ENCODE measurements at places on chromosomes 3 and 15.

GRCh38 chr15:36888011-36888992 lies 212.0 kb downstream of the MEIS2 start:
- no peak for DNase-seq

DNA sequence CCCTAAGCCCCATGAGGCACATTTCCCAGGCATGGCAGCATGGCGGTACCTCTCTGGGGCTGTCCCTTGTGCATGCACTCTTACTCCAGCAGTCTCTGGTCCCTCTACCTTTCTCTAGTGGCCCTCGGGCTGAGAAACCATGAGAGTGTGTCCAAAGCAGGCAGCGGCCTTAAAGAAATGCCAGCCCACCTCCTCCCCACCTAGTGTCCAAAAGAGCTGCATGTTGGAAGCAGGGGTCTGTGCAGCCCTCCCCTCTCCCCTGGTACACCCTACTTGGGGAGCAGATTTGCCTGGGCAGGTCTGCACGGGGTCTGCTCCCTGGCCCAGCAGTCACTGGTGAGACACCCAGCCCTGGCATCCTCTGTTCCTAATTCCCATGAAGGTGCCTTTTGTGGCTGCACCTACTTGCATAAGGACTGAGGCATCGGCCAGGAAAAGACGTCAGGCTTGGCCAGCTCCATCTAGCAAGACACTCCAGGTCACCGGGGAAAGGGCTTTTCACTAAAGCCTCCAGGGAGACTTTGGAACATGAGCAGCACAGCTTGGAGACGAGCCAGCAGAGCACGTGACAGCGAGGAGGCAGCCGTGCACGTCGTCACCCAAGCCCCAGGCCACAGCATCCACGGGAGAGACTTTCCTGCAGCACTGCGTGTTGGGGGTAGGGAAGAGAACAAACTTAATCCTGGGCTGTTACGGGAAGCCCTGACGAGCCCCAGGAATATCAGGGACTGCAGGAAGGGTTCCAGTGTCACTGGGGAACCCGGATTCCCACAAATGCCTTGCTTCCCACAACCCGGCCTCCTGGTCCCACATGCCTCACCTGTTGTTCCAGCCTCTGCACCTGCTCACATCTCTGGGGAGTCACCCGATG lies 38.8 kb downstream of the TM2D3 start:
- DNase-seq: no peak

DNA sequence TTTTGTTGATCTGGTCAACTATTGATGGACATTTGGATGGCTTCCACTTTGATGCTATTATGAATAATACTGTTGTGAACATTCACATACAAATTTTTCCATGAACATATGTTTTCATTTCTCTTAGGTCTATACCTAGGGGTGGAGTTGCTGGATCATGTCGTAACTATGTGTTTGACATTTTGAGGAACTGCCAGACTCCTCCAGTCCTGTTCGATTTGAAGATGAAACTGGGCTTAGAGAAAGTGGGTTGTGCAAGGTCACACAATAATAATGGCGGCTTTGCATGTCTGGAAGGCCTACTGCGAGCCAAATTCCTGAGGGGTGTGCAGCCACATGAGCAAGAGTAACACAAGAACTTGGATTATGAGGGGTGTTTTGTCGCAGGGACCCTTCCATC lies 2.6 kb downstream of the TSEN2 start:
- no peak for DNase-seq

GRCh38 chr3:63092515-63092914 lies 185.6 kb upstream of the SYNPR start:
- DNase-seq: no peak

DNA sequence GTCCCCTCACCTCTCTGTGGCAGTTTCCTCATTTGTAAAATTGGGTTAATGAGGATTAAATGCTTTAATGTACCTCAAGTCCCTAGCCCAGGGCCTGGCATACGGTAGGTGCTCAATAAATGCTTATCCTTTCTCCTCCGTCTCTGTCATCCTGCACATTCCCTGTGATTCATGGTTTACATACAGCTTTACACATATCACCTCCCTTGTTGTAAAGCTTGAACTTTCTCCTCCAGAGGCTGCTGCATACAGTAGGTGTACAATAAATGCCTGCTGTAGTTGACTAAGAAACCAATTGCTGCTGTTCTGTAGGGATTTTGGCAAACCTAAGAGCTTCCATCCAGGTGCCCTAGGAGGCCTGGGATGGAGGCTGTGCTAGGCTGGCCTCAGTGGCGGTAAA lies 1.5 kb upstream of the CSPG4 start:
- no peak for DNase-seq

DNA sequence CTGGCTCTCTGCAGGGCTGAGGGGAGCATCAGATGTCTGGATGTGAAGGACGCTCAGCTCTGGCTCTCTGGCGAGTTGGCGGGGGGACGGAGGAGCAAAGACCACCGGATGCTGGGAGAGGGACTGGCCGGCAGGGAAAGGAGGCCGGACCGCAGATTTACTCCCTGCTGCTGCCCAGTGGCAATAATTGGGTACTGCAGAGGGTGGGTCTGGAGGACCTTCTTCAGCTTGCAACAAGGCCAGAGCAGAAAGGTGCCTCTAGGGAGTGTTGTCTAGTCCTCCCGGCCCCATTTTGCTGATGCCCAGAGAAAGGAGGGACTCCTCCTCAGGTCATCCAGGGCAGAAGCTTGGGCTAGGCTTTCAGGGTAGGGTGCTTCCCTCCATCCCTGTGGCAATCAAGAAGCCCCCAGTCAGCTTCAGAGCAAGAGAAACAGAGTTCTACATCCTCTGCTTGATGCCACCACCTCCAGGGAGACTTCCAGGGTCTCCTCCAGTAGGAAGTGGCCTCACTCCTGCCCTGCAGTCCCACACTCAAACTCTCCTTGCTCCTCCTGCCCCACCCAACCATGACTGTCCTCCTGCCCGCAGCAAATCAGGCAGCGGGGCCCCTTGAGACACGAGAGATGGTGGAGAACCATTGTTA lies 20.3 kb upstream of the CSPG4 start:
- no peak for DNase-seq

DNA sequence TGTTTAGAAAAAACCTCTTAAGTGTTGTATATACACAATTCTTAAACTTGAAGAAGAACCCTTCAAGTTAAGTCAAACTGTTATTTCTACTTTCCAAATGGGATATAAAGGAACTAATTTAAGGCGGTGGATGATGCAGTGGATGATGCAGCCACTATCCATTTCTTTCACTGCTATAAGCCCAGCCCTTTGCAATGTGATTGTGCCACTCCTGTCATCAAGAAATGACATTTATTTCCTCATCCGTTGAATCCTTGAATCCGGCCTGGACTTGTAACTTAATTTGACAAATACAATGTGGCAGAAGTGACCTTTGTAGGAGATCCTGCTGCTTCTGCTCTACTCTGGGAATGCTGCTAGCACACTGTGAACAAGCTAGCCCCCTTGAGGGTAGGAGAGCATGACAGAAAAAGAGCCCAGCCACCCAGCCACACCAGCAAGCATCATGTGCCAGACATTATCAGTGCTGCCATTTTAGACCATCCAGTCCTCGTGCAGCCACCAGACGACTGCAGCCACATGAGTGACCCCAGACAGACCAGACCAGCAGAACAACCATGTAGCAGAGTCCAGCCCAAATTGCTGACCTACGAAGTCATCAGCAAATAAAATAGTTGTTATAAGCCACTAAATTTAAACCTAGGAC lies 47.4 kb downstream of the UACA start:
- DNase-seq: no peak

DNA sequence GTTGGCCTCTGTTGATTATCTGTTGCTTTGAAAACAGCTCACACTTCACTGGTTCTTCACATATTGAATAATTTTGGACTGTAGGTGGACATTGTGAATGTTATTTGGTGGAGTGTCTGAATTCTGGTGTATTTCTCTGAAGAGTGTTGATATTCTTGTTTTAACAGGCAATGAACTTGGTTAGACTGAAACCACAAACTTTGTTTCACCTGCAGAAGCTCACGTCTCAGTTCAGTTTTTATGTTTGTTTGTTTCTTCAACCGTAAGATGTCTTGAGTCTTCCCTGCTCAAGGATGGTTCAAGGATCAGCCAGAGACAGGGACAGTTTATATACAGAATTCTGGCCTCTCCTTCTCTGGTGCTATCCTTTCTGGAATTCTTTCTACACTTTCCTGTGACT lies 43.6 kb downstream of the C3orf20 start:
- DNase-seq: no peak

DNA sequence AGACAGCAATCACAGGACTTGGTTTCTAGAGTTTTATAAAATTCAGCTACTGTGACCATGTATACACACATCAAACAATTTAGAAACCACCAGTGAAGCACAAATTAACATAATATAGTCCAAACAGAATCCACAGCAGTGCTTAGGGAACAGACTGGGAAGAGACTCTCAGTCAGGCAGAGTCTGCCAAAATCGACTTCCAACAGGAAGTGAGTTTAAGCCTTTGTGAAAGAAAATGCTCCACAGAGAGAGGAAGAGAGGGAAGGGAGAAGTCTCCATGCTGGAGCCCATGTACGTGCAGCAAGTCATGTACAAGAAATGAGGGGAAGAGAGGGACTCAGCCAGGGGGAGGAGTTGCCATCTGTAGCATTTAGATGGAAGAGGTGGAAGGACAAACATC lies 172.6 kb downstream of the IL5RA start:
- DNase-seq: no peak

Measured in type B pancreatic cell (in vitro differentiated cells).